ENCODE measurements at places on chromosomes 1 and 21.

DNA sequence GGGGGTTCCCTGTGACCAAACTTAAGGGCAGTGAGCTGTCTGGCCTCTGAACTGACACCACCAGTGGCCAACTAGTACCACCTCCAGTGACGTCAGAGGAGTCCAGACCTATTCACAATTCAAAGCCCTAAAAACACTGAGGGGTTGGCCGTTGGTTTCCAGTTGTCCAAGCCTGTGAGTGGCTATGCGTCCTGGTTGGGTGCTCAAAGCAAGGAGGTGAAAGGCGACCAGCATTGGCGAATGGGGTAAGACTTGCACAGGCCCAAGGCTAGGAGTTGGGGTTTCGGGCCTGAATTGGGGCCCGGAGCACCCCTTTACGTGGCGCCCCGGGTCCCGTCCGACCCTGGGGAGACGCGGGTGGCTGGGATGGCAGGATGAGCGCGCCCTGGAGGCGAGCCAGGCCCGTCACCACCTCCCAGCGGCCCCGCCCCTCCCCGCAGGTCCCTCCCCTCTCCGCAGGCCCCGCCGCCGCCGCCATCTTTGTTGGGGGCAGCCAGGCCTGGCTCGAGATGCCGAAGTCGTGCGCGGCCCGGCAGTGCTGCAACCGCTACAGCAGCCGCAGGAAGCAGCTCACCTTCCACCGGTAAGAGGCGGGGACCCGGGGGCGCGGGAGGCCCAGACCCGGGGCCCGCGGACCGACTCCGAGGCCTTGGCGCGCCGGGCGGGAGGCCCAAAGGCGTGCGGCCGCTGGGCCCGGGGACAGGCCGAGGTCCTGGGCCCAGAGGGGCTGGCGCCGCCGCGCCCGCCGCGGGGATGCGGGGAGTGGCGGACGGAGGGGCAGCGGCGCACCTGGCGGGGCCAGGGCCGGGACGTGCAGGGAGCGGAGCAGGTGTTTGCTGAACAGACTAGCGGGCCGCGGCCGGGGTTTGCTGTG is at the start of gene THAP3:
Gene THAP3 (plus strand): TSS at position 159 of the 874 bp plus-strand sequence. CDS start 351 bp downstream, at position 510.
- DNase-seq, result no peak

- no peak for DNase-seq
Measured at GRCh38 chr1:27011976-27012563, 580 bp downstream of the TENT5B start.

DNA sequence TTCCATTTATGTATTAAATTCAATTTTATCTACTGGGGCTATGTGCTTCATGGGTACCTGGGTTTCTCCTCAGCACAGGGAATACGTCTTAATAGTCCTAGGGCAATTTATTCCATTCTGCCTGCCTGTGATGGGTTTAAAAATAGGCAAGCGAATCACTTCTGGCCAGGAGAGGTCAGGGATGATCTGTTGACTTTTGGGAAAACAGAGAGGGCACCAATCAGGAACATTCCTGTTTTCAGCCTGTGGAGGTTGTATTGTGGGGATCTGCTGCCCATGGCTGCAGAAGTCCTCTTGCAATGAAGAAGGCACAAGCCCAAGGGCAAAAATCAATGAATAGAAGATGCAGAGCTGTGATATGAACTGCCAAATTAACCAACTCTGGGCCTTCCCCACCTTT is 303.1 kb downstream of the CTH start:
- DNase-seq, result no peak

DNA sequence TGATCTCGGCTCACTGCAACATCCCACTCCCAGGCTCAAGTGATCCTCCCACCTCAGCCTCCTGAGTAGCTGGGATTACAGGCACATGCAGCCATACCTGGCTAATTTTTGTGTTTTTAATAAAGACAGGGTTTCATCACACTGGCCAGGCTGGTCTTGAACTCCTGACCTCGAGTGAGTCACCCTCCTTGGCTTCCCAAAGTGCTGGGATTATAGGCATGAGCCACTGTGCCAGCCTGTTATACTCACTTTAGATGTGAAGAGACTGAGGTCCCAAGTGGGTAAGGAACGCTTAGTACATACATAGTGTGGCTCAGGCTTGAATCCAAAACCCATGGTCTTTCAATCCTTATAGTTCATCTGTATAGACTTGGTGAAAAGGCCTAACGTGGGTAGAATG is 63.7 kb upstream of the EPS8L3 start:
- DNase-seq, result no peak

- no peak for DNase-seq
Measured at GRCh38 chr1:30914931-30915330, 6.4 kb upstream of the SDC3 start.

GRCh38 chr1:240737766-240738265 is 125.9 kb upstream of the GREM2 start:
- no peak for DNase-seq

- no peak for DNase-seq
Measured at GRCh38 chr1:226546926-226547325, 1.6 kb upstream of the STUM start.

- no peak for DNase-seq
Measured at GRCh38 chr1:51744506-51745303, 127.8 kb downstream of the OSBPL9 start.

GRCh38 chr1:27862671-27863537 is 9.4 kb upstream of the THEMIS2 start:
- no peak for DNase-seq

DNA sequence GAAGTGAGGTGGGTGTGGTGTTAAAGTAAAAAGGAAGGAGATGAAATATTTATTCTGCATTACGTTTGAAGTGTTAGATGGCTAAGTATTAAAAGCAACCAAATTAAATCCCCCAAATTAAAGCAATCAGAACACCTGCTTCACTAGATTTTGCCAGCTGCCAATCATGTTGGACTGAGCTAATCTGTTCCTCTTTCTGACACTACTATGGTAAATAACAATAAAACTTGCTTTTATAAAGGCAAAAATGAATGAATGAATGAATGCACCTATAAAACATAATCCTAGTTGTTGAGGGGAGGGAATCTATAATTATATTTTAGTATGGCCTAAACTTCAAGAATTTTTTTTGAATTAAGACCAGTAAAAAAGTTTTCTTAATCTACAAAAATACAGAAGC is 51.0 kb downstream of the RAB3GAP2 start:
- DNase-seq, result no peak

DNA sequence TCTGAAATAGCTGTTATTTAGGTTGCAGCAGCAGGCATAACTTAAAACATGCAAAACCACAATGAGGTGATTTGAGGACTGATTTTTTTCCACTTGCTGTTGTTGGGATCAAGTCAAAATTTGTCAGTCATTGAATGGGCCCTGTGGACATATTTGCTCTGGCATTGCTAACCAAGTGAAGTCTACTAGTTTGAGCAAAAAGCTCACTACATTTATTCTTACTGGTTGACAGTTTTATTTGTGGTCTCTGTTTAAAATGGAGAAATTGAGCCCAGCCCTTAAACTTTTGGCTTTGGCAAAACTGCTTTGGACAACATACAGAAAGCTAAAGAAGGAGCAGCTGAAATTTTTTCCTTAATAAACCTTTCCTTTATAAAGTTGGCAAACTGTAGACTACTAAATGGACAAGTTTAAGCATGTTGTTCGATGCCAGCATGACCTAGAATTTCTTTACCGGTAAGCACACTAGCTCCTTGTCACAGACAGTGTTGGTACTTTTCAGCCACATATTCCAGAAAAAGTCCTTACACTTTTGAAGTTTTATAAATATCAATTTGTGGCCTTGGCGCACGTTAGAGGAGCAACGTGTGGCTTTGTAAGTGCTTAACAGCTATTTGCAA is 234.6 kb downstream of the USP25 start:
- no peak for DNase-seq

- no peak for DNase-seq
Measured at GRCh38 chr1:84344286-84344685, 42.8 kb downstream of the SAMD13 start.

- DNase-seq, result no peak
Measured at GRCh38 chr1:186426118-186426517, 34.8 kb downstream of the PDC start.

- no peak for DNase-seq
Measured at GRCh38 chr1:84846387-84846786, 46.6 kb downstream of the LPAR3 start.

DNA sequence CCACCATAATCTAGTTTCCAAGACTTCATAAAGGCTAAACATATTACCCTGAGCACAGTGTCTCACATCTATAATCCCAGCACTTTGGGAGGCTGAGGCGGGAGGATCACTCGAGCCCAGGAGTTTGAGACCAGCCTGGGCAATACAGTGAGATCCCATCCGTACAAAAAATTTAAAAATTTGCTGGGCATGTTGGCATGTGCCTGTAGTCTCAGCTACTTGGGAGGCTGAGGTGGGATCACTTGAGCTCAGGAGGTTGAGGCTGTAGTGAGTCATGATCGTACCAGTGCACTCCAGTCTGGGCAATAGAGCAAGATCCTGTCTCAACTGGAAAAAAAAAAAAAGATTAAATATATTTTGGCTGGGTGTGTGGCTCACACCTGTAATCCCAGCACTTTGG is 90.1 kb downstream of the PTPN14 start:
- DNase-seq, result no peak

GRCh38 chr1:165988275-165988674 is 160.9 kb downstream of the UCK2 start:
- no peak for DNase-seq

GRCh38 chr1:154582885-154583284 is 15.3 kb downstream of the CHRNB2 start:
- DNase-seq, result no peak

DNA sequence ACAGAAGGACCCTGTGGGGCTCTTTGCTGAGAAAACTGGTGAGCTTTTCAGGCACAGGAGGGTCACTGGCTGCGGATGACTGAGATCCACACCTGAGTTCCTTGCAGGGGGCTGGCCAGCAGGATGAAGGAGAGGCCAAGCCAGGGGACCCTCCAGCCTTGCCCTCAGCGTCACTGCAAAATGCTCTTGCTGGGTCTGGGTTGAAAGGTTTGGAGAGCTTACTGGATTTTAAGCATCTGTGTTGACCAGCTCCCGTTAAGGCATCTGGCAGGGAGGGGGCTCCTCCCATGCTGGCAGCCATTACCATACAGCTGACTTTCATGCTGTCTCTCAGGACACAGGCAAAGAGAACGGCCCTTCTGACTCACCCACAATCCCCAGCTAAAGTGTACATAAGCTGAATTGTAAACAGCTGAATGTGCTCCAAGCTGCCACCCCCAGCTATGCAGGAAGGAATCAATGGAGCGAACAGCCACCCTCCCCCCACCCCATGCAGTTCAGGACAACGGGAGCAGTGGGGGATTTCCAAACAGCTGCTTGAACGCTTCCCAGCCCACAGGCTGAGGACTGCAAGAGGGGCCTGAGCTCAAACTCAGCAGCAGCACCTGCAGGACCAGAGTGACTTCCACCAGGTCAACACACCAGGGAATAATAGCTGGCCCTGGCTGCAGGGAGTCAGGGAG is 21.3 kb upstream of the A3GALT2 start:
- DNase-seq, result peak; percentile 87

GRCh38 chr1:225525377-225525776 is 97.5 kb upstream of the LBR start:
- DNase-seq, result no peak

DNA sequence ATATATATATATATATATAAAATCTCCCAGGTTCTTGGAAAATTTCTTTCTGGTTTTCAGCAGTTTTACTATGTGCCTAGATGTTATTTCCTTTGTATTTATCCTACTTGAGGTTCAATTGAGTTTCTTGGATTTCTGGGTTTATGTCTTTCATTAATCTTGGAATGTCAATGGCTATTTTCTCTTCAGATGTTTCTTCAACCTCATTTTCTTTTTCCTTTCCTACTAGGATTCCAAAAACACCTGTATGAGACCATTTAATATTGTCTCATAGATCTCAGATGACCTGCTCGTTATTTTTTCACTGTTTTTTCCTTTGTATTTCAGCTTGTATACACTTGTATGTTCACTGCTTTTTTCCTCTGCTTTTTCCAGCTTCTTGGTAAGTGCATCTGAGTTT is 95.4 kb upstream of the DESI2 start:
- DNase-seq, result no peak

- DNase-seq, result no peak
Measured at GRCh38 chr1:24526940-24527542, 24.4 kb downstream of the RCAN3 start.
